ENCODE measurements at places on chromosomes 5 and 9.

GRCh38 chr9:21392270-21392669, 7.1 kb upstream of the IFNA2 start:
- peak; percentile 3 for DNase-seq

- no peak for DNase-seq
Observed at GRCh38 chr5:135010502-135011354, 23.3 kb downstream of the PITX1 start.

DNA sequence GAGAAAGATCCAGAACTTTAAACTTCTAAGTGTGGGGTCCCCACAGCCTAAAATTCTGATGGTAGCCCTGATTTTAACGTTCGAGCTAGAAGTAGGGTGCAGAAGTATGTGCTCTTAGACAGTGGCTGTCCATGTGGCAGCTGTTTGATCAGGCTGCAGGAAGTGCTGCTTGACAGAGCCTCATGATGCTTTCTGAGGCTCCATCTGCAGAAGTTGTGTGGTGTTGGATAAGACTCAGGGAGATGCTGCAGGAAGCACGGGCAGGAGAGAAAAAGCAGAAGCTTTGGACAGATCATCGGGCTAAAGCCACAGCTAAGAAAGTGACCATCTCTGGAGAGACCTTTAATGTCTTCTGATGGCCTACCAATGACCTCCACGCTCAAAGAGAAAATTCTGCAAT, 8.1 kb downstream of the MTMR12 start:
- no peak for DNase-seq

DNA sequence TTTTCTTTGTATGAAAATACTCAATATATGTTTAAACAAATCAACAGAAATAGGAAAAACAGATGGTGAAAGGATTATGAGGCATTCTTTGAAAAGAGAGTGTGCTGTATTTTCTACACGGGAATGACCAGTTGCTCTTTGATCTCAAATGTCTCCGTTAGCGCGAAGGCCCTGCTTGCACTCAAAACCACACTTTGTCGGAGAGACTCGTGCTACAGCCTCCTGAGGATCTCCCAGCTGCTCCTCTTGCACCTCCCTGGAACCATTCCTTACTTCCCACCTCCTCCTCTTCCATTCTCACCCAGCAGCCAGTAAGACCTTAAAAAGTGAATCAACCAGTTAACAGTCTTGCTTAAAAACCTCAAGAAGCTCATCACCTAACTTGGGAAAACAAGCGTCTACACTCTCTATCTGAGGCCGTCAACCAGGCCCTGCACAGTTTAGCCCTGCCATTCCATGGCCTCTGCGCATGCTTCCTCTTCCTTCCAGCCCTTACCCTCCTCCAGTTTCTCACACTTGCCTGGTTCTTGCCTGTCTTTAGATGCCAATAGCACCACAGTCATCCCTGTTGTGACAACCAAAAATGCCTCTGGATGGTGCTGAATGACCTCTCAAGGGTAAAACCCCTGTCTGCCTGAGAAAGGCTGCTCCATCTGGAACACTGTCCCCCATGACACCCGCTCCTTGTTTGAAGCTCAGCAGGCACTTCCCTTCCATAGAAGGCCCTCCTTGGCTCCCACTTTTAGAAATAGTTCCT, 594.7 kb upstream of the WWC1 start:
- no peak for DNase-seq

- DNase-seq: peak; percentile 61
Observed at GRCh38 chr5:133273661-133274596, 222.1 kb downstream of the HSPA4 start.

- no peak for DNase-seq
Observed at GRCh38 chr9:31807574-31808256, 576.7 kb upstream of the ACO1 start.

DNA sequence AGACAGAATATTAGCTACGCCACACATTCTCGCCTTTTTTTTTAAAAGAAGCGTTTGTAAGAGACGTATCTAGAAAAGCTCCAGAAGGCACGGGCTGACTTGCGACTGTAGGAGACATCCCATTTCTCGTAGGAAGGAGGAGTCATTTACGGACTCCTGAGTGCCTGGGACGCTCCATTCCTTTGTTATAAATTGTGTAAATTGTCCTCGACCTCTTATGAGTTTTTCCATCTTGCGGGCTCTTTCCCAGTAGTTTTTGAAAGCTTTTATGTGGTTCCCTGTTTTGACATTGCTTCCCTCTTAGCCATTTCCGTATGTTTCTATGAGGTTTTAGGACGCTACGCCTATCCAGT, 1.0 kb downstream of the RABL6 start:
- no peak for DNase-seq

DNA sequence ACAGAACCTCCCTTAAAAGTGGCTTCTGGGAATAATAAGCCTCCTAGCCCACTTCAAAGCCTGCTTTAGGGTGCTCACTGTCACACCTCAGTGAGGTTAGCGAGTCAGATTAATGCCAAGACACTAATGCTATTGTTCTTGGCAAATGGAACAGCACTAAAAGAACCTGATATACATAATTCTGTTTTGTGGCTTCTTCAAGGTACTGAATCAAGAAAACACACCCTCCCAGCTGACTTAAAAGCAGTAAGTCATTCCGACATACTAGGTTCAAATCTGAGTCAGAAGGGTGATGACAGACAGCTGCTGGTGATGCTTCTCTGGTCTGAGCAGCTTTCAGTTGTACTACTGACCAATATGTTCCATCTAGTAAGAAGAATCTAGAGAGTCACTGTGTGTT, 121.6 kb downstream of the OXCT1 start:
- peak; percentile 72 for DNase-seq

- no peak for DNase-seq
Observed at GRCh38 chr5:170490381-170490780, 13.4 kb upstream of the KCNIP1 start.

DNA sequence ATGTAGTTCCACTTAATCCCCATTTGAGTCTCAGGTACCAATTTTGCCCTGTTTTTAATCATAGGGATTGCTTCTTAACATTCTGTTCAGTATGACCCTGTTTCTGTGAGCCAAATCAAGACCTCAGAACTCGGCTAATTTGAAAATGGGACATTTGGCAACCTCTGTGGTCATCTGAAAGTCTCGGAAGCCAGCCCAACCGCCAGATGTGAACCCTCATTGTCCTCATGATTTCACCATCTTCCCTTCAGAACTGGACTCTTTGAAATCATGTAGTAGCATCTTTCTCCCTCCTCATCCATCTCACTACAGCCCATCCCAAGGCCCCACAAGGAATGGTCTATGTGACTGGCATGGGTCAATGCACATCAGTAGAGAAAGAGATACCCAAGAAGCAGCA, 88.9 kb downstream of the S1PR3 start:
- no peak for DNase-seq

DNA sequence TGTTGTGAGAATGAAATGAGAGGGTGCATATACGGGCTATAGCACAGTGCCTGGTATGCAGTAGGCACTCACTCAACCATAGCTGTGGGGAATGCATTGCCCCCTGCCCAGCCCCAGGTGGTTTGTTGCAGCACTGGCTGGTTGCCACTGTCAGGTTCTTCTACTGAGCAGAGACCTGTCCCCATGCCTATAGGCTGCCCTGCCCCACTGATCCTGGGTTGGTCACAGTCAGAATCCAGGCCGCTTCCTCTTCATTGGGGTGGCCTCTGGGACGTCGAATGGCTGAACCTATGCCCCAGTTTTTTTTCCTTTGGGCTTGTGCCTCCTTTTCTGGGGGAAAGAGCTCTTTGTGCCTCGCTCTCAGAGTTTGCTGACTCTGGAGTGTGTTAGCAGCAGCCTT, 74.6 kb downstream of the RGS3 start:
- no peak for DNase-seq

DNA sequence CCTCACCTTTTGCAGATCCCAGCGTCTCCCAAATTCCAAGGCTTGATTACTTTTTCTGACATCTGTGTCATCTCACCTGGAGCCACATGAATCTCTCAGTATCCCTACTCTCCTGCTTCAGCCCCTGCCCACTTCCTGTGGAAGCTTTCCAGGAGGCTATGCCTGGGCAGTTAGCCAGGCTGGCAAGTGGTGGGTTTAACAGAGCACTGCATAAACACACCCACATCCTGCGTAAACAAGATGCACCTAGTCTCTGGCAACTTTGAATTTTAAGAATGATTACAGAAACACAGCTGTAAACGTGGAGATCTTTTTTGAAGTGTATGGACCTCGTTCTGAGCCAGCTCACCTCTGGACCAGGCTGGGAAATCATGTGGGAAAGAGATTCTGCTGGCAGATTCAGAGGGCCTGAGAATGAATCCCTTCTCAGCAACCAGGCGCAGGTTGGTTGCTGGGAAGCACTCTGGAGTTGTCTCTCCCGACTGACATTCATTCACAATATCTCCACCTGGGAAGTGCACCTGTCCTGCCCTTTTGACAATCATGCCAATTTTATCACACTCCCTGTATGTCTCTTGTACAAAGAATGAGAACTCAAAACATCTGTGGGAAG, 55.7 kb upstream of the FANCC start:
- DNase-seq: no peak

GRCh38 chr5:173743641-173744343, 127.3 kb upstream of the BOD1 start:
- no peak for DNase-seq

DNA sequence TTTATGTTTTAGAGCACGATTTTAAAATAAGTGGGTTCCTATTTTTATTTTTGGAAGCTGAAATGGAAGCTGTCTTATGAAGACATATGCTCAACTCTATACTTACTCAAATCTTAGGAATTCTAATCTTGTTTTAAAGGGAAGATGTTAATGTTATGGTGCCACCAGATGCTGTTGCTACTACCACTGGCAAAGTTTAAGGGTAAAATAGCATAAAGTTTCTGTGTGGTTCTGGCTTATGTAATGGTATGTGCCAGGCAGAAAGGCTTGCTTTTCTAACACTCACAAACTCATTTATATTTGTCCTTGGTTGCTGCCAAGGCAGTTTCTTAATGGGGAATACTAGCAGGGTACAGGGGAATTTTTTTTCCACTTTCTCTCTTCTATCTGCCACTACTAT, 204.9 kb downstream of the ZSWIM6 start:
- DNase-seq: no peak

- DNase-seq: no peak
Observed at GRCh38 chr9:109468927-109469326, 29.2 kb downstream of the PTPN3 start.

- peak; percentile 51 for DNase-seq
Observed at GRCh38 chr9:130117816-130118632, 54.2 kb upstream of the NCS1 start.

DNA sequence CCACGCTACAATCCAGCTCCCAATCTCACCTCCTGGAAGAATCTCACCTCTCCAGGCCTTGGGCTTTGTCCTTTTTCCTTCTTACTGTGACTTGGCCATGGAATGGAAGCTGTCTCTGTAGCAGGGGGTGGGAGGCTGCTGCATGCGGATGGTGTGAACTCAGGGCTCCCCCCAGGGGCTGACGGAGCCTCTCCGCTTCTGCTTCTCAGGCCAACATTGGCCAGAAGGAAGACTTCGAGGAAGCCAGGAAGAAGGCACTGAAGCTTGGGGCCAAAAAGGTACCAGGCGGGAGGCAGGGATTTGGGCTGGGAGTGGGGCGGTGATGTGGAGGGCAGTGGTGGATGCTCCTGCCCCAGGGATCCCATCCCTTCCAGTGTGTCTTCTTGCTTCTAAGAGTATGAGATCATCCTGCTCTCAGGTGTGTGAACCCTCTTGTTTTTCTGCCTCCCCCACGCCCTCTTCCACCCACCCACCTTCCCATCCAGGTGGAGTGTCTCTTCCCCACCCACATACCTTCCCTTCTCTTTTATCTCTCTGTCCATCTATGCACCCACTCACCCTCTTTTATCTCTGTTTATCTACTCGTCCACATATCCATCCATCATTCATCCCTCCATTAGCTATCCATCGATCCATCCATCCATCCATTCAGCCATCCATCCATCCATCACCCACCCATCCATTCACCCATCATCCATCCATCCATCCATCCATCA, 9.5 kb downstream of the ASS1 start:
- no peak for DNase-seq

- no peak for DNase-seq
Observed at GRCh38 chr9:105055917-105056316, 128.0 kb upstream of the ABCA1 start.

- peak; percentile 48 for DNase-seq
Observed at GRCh38 chr5:167912941-167913665, 378.3 kb upstream of the WWC1 start.

DNA sequence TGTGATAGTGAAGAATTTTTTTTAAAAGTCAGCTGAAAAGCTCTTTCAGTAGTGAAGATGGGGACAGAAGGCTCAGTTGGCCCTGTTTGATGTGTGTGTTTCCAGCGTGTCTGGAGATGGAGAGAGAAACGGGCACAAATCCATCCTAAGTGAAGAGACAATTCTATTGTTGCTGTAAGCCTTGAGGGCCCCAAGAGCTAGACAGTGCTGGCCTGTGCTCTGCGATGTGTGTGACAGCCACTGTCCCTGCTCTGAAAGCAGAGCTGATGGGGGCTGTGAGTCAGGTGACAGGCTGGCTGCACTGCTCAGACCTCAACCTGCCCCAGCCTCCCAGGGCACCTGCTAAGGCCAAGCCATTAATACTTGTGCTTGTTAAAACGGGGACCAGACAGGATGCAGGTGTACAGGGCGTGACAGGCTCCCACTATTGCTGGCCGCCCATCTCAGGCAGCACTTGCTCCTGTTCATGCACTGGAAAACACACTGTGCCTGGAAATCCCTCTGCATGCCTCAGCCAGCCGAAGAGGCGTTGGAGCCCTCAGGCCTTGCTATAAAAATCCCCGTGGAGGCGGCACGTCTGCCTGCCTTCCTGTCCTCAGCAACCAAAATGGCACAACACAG, 44.6 kb upstream of the SEMA4D start:
- DNase-seq: no peak

- no peak for DNase-seq
Observed at GRCh38 chr9:126782053-126782388, 22.8 kb upstream of the ZBTB43 start.

DNA sequence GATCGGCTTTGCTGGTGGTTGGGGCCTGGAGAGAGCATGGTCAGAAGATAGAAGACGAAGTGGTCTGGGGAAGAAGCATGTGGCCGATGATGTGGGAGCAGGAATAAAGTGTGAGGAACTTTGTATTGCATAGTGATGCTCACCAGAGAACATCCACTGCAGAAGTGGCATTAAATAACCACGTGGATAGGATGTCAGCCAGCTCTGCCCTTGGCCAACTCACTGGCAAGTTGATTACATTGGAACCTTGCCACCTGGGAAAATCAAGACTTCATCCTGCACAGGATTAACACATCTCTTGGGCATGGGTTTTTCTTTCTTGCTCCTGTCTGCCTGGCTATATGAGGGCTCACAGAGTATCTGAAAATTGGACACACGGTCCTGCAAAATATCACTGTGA, 217.4 kb downstream of the DMRT2 start:
- no peak for DNase-seq

GRCh38 chr5:122721127-122721526, 53.8 kb upstream of the SNX2 start:
- no peak for DNase-seq

GRCh38 chr5:148381906-148382305, 1.9 kb upstream of the FBXO38 start:
- no peak for DNase-seq

GRCh38 chr5:100667161-100667630, 132.0 kb downstream of the FAM174A start:
- DNase-seq: peak; percentile 47

All from fibroblast of skin of abdomen (primary cell).